ENCODE measurements at places on chromosomes 7 and 10.

DNA sequence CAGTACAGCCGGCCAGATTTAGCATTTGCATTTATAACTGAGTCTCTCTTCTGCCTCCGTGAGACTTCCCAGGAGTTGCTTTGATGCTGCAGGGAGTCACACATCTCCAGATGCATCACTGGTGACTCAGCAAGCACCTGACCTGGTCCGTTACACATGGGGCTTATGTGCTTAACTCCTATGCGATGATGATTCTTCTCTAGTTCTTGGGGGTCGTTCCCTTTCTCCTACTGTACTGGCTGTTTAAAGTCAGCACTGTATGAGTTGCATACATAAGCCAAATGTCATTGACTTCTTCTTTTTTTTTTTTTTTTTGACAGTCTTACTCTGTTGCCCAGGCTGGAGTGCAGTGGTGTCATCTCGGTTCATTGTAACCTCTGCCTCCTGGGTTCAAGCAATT, 13.0 kb upstream of the AKR1E2 start:
- no peak for DNase-seq

GRCh38 chr10:43759216-43759615, 110.5 kb upstream of the ZNF32 start:
- DNase-seq, result no peak

- no peak for DNase-seq
These were observed 34.2 kb downstream of the SP4 start for GRCh38 chr7:21462081-21462480.

GRCh38 chr10:75431180-75432111, at the start of gene LRMDA:
TSS of gene LRMDA (plus strand) at chr10:75431624.
- no peak for DNase-seq

GRCh38 chr7:29207162-29207801, 12.7 kb downstream of the CHN2 start:
- no peak for DNase-seq

DNA sequence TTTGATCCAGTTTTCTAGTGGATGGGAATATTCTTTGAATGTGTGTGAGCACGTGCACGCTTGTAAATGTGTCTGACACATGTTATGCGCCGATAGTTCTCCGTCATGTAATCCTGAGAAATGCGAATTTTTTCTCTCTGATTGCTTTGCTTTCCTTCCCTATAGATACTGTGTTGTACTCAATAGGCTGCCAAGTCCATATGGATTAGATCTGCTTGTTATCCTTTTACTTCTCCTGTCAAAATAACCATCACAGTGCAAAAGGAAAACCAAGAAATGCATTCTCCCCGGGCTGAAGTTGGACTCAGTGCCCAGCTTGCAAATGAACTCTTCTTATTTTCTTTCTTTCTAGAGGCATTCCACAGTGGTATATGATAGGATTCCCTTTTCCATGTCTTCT, 131.9 kb downstream of the KIAA1217 start:
- DNase-seq, result no peak

- DNase-seq, result no peak
These were observed 126.5 kb downstream of the SLIT1 start for GRCh38 chr10:97059006-97059871.

GRCh38 chr10:72292223-72292691, 18.5 kb downstream of the DDIT4 start:
- DNase-seq, result no peak

GRCh38 chr10:127013211-127013656, 108.0 kb downstream of the DOCK1 start:
- no peak for DNase-seq

DNA sequence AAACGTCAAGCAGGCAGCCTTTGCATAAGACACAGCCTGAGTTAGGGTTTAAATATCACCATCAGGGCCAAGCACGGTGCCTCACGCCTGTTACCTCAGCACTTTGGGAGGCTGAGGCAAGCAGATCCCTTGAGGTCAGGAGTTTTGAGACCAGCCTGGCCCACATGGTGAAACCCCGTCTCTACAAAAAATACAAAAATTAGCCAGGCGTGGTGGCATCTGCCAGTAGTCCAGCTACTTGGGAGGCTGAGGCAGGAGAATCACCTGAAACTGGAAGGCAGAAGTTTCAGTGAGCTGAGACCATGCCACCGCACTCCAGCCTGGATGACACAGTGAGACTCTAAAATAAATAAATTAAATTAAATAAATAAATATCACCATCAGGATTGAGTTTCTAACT, 33.0 kb downstream of the SRPK2 start:
- DNase-seq, result no peak

DNA sequence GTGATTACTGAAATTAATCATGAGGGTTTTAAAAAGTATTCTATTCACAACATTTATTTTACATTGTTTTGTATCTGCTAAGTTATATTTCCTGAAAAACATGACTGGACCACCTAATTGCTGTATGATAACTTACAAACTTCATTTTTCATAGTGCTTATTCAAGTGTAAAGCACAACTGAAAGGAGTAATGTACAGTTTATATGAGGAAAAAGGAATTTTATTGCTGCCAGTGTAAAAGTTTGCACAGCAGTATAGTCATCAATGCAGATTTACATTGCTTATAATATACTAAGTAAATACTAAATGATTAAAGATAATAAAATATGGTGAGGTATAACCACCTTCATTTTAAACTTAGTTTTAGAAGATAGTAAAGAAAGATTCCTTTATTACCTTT, 4.0 kb downstream of the PTEN start:
- DNase-seq, result no peak
